NCI-H748 treated with DMSO at 0.1 percent for 48 hours (cell line): ENCODE measurements at places on chromosomes 3 and 15.

DNA sequence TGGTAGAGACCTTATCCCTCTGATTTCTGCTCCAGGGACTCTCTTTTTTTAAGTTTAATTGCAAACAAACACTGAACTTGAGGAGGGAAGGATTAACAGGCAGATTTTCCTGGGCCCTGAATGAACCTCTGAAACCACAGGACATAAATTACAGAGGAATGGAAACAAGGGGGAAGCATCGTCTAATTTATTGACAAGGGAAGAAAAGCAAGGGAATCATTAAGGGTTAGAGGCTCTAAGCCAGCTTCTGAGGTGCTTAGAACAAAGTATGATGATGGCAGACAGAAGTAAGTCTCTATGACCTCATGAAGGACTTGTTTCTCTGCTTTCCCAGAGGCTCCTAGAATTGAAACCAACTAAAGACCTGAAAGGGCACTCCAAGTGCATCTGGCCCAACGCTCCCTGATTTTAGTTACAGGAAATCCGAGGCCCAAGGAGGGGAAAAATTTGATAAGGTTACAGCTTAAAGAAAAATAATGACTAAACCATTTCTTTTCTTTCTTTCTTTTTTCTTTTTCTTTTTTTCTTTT is 244.7 kb upstream of the NR2E3 start:
- no peak for DNase-seq

DNA sequence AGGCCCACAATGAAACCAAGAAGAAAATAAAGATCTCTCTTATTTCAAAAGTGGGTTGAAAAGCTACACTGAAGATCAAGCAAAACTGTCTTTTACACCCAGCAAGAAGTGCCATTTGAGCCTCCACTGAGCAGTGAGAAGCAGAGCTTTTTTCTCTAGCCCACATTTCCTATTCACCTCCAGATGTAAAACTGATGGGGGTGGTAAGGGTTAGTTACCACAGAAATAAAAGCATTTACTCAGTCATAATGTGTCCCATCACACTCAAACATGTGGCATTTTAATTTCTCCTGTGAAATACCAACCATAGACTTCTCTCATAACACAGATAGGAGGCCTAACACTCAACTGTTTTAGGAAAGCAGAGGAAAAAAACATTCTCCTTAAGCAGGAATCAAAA is 21.0 kb downstream of the IFT57 start:
- DNase-seq: no peak

- DNase-seq: no peak
These were observed 32.9 kb upstream of the SLC22A13 start for GRCh38 chr3:38232701-38233100.

- DNase-seq: no peak
These were observed 70.9 kb upstream of the TMEM115 start for GRCh38 chr3:50430191-50430590.

- no peak for DNase-seq
These were observed 139.4 kb downstream of the LRRC28 start for GRCh38 chr15:99390667-99391066.

GRCh38 chr3:184116017-184116416 is 19.1 kb upstream of the EIF2B5 start:
- DNase-seq: no peak

GRCh38 chr3:134543113-134543512 is 57.3 kb downstream of the CEP63 start:
- no peak for DNase-seq

DNA sequence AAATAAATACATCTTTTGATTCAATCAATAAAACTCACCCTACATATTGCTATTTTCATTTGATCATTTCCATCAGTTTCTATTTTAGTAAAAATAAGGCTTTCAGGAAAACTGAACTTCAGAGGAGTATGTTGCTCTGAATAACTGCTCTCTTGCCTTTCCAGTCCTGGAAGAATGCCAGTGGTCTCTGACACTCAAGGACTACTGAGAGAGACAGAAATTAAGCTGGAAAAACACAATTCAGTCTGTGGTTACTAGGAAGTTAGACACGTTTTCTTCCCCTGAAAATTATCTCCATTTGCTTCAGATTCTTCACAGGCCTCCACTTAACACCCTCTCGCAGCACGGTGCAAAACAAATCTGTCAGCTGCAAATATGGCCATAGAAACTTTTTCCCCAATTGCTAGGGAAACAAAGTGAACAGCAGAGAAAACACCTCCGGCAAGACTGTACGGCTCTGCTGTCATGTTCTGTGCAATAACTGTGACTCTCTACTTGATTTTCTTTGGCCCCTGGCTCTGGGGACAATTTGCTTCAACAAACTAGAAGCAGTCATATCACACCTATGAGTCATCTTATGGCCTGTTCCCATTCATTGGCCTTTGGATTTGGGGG is 353.0 kb downstream of the MAGI1 start:
- no peak for DNase-seq

- DNase-seq: no peak
These were observed 47.0 kb upstream of the CFAP161 start for GRCh38 chr15:81087066-81087465.

GRCh38 chr3:193620057-193620456 is 27.0 kb downstream of the OPA1 start:
- no peak for DNase-seq

DNA sequence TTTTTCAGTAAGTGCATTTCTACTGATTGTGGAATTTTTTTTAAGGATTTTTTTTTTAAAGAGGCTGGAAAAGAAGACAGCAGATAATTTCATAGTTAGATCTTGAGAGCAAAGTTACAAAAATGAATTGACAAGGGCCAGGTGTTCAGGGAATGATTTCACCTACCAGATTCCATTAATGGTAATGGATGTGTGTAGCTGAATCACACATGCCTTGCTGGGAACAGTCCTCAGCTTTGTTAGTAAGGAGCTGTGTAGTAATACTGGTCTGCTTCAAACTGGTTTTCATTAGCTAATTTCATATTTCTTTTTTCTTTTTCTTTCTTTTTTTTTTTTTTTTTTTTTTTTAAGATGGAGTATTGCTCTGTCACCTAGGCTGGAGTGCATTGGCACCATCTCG is 16.0 kb downstream of the NR1D2 start:
- DNase-seq: no peak

GRCh38 chr15:66698318-66698961 is 3.6 kb upstream of the SMAD6 start:
- no peak for DNase-seq

DNA sequence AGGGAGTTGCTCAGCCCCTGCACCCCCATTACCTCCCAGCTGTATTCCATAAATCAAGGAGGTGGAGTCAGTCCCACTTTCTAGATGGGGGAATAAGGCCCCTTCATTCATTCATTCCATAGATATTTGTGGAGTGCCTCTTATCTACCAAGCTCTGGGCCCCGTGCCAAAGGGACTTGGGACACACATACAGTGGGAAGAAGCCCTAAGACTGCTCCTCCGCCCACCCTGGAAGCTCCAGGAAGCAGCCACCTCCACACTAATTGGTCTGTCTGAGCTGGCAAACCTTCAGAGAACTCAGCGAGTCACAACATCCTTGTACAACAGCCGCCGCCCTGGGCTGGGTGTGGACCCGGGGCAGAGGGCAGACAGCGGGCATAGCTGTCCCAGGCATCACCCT is 6.4 kb downstream of the STRA6 start:
- DNase-seq: no peak

DNA sequence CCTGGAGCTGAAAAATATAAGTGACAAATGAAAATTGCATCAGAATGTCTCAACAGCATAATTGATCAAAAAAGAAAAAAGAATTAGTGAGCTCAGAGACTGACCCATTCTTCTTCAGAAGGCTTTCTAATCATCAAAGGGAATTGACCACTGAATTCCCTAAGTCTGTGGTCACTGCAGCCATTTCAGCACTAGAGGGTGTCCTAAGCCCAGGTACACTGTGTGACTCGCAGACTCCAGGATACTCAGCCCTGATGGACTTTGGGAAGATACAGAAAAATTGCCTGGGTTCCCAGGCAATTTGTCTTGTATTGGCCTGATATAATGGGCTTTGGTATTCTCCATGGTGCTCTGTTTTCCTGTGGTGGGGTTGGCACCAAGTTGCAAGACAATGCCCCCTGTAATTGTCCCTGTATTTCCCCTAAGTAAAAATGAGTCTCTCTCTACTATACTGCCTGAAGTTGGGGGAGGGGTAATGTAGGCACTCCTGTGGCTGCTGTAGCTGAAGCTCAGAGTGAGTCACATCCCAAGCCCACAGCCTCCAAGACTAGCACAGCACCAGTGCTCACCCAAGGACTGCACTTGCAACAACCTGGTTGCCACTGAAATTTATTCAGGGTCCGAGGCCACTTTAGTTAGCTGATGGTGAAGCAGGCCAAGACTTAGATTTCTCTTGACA is 256.0 kb upstream of the STAC start:
- no peak for DNase-seq

DNA sequence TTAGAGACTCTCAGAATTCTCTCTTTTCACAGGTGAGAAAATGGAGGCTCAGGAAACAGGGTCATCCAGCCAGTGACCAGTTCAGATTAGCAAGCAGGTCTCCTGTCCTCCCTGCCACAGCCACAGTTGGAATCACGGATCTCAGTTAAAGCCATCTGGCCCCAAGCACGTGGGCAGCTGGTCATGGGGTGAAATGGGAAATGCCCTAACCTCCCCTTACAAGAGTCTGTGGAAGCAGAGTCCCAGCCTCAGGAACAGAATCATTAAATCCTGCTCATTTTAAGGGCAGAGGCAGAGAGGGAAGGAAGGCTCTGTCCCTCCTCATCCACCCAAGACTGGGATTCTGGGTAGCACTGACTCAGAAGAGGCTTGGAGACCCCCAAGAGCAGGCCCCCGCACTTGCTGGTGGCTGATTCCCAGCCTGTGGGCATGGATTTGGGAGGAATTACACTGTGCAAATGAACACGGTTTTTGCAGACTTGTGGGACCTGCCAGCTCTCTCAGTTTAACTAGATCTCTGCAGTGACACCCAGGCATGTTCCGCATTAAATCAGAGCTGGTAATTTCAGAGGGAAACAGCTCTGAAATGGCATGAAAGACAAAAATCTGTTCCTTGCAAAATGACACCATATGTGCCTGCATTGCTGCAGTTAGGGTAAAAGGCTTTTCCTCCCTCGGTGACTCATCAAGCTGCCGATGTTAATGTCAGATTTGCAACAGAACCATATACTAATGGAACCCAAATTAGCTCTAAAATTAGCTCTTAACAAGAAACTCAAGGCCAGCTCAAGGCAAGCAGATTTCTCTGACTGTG is 89.0 kb downstream of the BDH1 start:
- DNase-seq: no peak

GRCh38 chr3:13788522-13789424 is 91.1 kb downstream of the WNT7A start:
- DNase-seq: no peak

DNA sequence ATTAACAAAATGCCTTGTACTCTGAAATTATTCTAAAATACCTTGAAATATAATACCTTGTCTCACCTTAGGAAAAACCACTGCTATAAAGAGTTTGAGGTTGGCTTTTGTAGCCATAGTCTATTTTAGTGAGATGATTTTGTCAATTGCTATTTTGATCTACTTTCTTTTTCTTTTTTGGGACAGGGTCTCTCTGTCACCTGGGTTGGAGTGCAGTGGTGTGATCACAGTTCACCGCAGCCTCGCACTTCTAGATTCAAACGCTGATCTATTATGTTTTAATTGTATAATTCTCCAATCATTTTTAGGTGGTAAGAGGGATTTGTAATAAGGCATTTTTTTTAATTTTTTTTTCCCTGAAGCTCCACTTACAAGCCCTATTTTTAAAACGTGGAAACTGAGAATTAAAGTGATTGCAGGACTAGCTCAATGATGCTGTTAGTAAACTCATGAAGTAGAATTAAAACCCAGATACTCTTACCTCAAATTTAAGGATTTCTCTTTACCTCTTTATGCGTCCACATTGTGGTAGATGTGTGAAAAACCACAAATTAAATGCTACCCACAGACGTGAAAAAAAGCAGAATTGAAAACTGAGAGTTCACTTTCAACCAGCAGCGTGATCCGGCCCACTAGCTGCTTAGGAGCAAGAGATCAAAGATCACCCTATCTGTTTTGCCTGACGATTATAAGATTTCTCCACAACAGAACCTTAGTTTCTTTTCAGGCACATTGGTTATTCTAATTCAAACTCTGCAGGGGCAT is 384.2 kb downstream of the CGGBP1 start:
- no peak for DNase-seq

- DNase-seq: no peak
These were observed 1.8 kb downstream of the GSK3B start for GRCh38 chr3:120092474-120092873.

- DNase-seq: no peak
These were observed 189.6 kb upstream of the MCTP2 start for GRCh38 chr15:94041746-94042145.

DNA sequence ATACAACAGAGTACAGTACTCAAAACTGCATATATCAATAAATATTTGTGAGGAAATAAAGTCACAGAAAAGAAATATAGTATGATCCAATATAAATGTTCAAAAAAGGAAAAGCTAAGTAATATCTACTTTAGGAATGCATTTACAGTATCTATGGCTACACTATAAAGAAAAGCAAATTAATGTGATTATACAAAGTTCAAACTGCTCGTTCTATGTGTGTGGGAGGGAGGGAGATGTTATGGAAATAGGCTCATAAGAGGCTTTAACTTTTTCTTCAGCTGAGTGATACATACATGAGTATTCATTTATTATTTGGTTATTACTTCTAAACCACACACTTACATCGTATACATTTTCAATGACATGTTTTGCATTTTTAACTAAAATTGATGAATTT is 377.7 kb upstream of the AGTR1 start:
- no peak for DNase-seq

- no peak for DNase-seq
These were observed 7.6 kb downstream of the ANXA2 start for GRCh38 chr15:60390231-60390630.

GRCh38 chr3:156673732-156674045 is 701 bp upstream of the TIPARP start:
- DNase-seq: no peak

- no peak for DNase-seq
These were observed 149.8 kb upstream of the BNIP2 start for GRCh38 chr15:59838900-59839299.

DNA sequence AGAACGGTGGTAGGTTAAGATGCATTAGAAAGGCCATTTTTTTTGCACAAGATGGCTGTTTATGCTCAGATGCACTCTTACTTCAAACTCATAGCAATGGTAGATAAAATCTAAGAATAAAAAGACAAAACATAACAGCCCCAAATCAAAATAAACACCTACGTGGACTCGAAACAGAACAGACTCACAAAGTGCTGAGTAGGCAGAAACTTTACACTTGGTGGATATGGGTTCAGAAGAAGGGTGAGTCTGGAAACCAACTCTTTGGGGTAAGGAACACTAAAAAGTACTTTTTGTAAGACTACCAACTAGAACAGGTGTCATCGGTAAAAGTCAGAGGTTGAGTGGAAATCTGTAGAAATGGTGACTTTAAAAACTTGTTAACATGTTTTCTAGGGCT is 468.2 kb downstream of the OTOL1 start:
- DNase-seq: no peak

- no peak for DNase-seq
These were observed 27.7 kb upstream of the P4HTM start for GRCh38 chr3:48962340-48962739.

DNA sequence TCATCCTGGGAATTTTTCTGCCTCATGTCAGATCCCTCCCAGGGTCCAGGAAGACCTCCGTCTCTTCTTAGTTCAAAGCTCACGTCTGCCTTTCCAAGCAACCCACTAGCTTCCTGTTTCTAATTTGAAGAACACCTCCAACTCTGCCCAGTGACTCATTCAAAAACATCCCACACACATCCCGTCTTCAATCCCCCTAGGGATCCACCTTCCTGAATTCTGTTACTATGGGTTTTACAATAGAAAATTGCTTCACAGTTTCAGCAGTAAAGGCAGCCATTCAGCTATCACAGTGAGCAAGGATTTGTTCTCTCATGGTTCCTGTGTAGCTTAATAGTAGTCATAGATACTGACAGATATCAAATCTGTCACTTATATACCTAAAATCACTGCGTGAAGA is 308.3 kb upstream of the CCDC54 start:
- no peak for DNase-seq
